ENCODE measurements at places on chromosomes 7 and 10.

DNA sequence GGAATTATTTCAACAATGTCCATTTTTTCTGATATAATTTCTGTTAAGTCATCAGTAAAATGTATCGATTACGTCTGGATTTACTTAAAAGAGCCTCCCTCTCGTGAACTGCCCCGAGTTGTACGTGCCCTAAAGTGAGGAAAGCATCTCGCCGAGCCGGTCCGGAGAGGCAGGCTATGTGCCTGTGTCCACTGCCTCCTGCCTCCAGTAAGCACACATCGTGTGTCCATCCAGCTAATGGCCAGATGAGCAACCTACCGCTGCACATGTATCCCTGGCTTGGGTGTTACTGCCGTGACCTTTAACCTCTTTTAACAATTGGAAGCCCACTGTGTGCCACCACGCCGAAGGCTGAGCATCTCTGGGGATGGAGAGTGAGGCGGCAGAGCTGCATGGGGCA lies 23.2 kb upstream of the DNAJB6 start:
- no peak for DNase-seq

- no peak for DNase-seq
Observed at GRCh38 chr10:86100581-86101061, 266.0 kb downstream of the GRID1 start.

DNA sequence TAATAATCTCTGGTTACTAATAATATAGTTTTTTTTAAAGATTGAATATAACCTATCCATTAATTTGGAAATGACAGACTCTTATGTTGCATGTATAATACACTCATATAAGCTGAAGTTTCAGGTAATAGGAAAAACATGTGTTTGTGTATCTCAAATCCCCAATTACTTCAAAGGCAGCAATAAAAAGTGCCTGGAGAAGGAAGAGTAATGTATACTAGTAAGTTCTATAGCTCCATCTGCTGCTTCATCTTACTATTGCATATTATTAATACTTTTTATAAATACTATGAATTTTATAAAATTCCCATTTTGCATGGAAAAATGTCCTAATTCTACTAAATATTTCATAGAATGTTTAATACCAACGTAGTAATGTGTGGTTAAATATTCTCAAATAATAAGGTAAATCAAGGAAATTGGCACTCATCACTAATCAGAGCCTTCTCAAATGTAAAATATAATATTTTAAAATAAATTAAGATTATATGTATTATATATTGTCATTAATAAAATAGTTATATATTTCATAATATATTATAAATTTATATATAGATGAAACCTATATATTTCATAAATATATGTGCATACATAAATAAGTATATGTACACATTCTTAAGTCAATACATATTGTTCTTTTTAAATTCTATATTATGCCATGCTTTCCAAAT lies 311.9 kb downstream of the HGF start:
- DNase-seq, result no peak

- no peak for DNase-seq
Observed at GRCh38 chr10:4671451-4672145, 154.4 kb upstream of the AKR1E2 start.

DNA sequence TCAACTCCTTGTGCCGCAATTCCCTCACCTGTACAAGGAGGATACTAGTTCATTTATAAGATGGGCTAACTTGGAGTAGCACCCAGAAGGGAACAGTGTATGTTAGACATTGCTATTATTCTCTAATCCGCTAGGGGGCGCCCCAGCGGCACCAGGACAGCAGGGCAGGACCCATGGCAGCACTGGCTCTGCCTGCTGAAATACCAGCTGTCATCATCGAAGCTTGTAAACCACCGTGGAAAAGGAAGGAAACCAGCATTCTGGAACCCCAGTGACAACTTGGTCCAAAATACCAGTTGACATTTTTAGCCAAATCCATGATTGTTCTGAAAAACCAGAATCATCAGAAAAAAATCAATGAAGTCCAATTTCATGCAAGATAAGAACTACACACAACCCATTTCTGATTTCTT lies 134.4 kb downstream of the ITGA8 start:
- peak; percentile 67 for DNase-seq

GRCh38 chr7:149060156-149060555 lies 30.4 kb downstream of the ZNF786 start:
- DNase-seq, result no peak

- no peak for DNase-seq
Observed at GRCh38 chr10:106540645-106541044, 623.9 kb downstream of the SORCS1 start.

DNA sequence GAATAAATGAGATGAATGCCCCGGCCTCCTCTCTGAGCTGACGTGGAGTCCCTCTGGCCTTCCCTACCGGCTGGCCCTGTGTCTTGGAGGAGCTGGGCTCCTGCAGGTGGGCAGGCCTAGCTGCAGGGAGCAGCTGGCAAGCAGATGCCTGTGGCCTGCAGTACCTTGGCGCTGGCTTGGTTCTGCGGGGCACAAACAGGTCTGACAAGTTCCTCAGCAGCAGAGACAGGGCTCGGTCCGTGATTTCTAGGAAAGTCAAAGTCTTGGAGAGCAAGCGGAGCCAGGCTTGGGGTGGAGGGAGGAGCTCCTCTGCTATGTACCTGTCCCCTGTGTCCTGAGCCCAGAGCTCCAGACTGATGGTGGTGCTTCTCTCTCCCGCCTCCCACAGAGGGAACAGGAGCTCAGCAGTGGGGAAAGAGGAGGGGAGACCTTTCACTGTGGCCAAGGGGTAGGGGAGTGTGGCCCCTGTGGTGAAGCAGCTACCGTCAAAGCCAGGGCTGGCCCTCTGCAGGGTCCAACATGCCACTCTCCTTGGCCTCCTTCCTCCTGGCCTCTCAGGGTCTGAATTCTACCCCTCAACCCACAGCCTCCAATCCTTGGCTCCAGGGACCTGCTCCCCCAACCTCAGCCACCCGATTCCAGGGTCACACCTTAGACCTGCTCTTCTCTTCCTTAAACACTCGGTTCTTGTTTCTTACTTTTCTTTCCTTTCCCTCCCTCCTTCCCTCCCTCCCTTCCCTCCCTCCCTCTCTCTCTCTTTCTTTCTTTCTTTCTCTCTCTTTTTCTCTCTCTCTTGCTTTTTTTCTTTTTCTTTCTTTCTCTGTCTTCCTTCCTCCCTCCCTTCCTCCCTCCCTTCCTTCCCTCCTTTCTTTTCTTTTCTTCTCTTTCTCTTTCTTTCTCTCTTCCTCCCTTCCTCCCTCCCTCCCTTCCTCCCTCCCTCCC lies 20.1 kb downstream of the MYL10 start:
- no peak for DNase-seq

- no peak for DNase-seq
Observed at GRCh38 chr10:25725917-25726716, 207.9 kb upstream of the MYO3A start.

- no peak for DNase-seq
Observed at GRCh38 chr7:87506246-87507180, 31.0 kb upstream of the ABCB4 start.

DNA sequence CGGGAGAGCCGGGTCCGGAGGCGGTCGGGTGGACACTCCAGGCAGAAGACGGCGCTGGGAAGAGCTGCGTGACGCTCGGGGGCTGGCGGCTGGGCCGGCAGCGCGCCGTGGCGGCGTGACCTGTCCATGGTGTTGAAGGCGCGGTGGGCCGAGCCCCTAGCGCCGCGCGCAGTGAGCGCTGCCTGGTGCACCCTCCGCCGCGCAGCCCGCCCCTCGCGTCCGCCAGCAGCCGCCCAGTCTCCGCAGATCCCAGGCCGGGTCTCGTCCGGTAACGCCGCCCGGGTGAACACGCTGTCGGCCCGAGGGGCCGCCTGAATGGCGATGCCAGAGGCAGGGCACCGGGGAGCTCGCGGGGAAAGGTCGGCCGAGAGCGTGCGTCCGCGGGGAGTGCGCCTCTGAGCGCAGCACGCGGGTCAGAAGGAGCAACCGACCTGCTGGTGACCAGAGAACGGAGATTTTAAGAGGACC lies 657 bp upstream of the TMEM178B start:
- DNase-seq, result no peak

DNA sequence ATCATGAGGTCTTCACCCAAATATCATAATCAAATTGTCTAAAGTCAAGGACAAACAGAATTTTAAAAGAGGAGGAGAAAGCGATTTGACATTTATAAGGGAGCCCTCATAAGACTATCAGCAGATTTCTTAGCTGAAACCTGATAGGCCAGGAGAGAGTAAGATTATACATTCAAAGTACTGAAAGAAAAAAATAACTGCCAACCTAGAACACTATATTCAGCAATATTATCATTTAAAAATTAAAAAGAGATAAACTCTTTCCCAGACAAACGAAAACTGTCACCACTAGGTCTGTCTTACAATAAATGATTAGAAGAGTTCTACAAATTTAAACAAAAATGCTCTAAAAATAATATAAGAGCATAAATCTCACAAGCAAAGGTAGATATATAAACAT lies 154.1 kb upstream of the TMEM106B start:
- no peak for DNase-seq

DNA sequence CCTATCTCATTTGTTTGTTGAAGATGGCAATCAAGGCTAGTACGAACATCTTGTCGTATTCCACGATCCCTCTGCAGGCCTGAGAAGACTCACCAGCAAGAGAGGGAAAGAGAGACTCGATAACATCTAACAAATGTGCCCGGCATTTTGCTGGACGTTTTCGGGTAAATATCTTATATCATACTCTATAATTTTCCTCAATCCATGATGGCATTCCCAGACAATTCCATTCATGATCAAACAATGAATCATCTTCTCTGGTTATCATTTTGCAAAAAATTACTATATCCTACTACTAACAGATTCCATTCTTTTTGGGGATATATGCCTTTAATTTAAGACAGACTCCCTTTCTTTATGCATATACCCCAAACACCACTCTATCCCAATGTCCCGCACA lies 118.1 kb downstream of the TYW1B start:
- no peak for DNase-seq

DNA sequence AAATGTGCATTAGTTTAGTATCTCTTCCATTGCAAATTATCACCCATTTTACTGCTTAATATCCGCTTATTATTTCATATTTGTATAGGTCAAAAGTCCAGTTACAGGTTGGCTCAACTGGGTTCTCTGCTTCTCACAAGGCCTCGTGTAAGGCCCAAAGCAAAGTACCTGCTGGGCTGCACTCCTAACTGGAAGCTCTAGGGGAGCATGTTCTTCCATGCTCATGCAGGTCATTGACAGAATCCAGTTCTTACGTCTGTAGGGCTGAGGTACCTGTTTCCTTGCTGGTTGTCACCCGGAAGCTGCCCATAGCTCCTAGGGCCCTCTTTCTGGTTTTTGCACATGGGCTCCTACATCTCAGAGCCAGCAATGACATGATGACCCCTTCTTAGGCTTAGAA lies 79.6 kb downstream of the RAPGEF5 start:
- DNase-seq, result no peak

- no peak for DNase-seq
Observed at GRCh38 chr7:154519229-154519628, 467.0 kb downstream of the DPP6 start.

DNA sequence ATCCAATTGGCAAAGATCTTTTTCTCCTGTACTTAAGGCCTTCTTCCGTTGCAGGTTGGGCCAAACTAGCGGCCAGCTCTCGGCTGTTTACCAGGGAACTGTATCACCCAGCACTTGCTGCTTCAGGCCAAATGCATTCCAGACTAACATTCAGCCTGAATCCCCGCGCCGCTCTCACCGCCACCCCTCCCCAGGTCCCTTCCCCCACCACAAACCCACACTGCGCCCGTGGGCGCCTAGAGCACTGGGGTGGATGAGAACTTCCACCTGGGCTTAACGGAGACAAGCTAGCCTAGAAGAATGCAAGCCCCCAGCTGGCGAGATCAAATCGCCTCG lies 676 bp downstream of the TCAF1 start:
- peak; percentile 80 for DNase-seq

- DNase-seq, result no peak
Observed at GRCh38 chr7:39727231-39728012, 104.0 kb downstream of the RALA start.

DNA sequence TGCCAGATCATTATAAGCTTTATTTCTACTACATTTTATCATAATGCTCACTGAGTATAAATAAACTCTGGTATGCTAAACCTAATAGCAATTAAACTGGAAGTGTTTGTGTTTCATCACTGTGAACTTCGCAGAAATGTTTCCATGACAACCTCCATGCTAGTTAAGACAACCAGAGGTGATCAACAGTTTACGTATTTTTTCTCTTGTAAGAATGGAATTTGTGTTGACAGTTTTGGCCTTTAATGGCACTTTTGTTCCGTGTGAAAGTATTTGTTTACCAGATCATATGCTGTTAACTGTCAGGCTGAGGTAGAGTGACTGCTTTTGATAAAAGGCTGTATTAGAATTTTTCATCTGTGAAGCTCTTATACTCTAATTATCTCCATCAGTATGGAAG lies 212.1 kb upstream of the PPP1R3A start:
- DNase-seq, result no peak

- no peak for DNase-seq
Observed at GRCh38 chr10:103683851-103684250, 171.5 kb downstream of the SH3PXD2A start.

GRCh38 chr7:34064519-34065158 lies 159.3 kb downstream of the BMPER start:
- no peak for DNase-seq

DNA sequence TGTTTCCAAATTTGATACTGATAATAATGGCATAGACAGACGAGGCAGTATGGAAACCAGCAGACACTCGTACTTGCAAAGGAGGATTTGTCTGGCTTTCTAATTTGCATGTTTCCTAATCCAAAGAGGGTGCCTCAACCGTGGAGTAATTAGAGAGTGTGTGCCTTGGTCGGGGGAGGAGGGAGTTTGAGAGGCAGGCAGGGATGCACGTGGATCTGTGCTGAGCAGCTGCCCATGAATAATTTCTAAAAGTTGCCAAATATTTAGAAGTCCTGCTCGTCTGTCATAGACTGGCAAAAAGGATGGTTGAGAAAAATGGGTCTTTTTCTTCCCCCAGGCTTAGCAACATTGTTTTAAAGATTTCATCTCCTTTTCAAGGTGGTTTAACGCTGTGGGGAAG lies 69.4 kb downstream of the PTPRE start:
- no peak for DNase-seq

GRCh38 chr7:98354052-98354451 lies 46.8 kb downstream of the BAIAP2L1 start:
- DNase-seq, result no peak

DNA sequence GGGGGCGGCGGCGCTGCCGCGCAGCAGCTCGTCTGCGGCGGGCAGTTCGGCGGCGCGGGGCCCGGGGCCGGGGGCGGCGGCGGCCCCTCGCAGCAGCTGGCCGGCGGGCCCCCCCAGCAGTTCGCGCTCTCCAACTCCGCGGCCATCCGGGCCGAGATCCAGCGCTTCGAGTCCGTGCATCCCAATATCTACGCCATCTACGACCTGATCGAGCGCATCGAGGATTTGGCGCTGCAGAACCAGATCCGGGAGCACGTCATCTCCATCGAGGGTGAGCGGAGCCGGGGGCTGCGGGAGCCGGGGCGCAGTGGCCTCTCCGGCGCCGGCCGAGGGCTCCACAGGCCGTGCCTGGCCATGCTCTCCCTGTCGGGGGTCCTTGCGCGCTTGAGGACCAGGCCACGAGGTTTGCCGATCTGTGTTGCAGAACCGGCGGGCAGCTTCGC lies 548 bp downstream of the AGAP3 start:
- no peak for DNase-seq

GRCh38 chr10:16891375-16892313 lies 74.4 kb upstream of the RSU1 start:
- peak; percentile 51 for DNase-seq
